NCI-H524 (cell line): ENCODE measurements at places on chromosomes 6 and 20.

- DNase-seq = no peak
Observed at GRCh38 chr6:113779656-113780055, 77.5 kb upstream of the MARCKS start.

GRCh38 chr6:29834564-29835436 lies 7.2 kb downstream of the HLA-G start:
- no peak for DNase-seq

- no peak for DNase-seq
Observed at GRCh38 chr20:51807720-51808250, 5.5 kb upstream of the SALL4 start.

GRCh38 chr6:160259598-160259997 lies 977 bp upstream of the SLC22A2 start:
- DNase-seq = no peak

DNA sequence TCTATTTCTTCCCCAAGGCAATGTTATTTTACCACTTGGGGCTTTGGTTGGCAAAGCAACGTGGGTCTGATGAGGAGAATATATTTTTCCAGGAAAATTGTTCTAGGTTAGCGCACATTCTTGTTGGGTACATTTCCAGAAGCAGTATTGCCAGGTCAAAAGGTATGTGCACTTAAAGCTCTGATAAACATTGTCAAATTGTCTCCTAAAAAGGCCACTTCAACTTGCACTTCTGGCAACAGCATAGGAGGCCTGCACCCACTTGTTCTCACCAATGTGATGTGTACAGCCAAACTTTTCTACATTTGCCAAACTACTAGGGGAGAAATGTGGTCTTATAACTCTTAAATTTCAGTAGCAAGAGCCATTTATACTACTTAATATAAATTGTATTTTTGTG lies 197.5 kb upstream of the COL21A1 start:
- DNase-seq = no peak

DNA sequence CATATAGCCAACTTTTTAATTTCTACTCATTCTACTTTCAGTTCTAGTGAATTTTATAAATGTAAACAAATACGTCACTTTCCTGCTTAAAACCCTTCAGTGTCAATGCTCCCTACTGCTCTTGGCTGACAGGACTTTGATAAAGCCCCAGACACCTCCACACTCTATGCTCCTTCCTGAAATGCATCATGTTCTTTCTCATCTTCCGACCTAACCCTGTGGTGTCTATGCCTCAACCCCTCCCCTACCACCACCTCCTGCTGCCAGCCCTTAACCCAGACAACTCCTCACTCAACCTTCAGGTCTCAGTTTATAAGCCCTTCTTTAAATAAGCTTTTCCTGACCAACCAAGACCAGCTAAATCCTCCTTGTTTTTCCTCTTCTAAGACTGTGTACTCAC lies 19.1 kb downstream of the TLDC2 start:
- no peak for DNase-seq

GRCh38 chr6:137903933-137904821 lies 37.1 kb downstream of the TNFAIP3 start:
- DNase-seq = no peak

DNA sequence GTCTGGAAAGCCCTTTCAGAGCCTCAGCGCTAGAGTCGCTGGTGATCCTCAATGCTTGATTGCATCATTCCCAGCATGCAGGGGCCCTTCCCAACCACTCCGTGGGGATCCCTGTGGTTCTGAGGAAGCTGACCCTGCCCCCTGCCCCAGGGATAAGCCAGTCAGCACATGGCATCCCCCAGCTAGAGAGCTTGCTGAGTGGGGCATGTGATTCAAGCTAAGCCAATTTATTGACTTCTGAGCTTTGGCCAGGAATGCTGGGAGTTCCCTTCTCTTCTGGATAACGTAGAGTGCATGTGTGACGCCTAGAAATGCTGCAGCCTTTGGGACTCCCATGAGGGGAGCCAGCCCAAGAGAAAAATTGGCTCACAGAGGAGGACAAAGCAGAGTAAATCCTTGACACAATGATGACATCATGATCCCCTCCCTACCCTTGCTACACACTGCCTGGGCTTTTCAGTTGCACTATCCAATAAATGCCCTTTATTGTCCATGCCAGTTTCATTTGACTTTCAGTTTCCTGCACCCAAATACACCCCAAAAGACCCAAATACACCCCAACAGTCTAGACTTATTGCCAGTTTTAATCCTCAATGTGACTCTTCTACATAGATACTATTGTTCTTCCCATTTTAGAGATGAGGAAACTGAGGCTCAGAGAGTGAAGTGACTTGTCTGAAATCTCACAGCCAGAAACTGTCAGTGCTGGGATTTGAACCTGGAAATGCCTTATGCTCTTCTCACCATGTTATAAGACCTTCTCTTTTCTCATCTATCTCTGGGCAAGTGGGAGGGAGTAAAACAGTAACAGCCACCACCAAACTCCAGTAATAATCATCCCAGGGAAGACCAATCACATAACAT lies 34.3 kb downstream of the KCNB1 start:
- DNase-seq = no peak

GRCh38 chr20:59194023-59194935 lies 30.7 kb downstream of the ZNF831 start:
- no peak for DNase-seq

DNA sequence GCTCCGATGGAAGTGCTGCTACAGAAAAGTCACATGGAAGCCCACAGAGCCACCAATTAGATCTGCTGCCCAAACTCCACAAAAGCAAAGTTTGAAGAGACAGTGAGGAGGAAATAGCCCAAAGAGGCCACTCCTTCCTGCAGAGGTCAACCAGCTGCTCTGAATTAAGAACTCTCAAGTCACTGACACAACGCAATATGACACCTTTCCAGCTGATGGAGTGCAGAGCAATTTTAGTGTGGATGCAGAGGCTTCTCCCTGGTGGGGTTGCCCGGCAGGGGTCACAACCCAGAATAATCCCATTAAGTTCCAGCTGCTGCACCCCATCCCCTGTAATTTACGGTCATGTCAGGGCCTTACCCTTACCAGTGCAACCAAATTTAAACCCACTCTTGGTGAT lies 361.9 kb upstream of the JARID2 start:
- peak; percentile 37 for DNase-seq

GRCh38 chr6:43475516-43475915 lies 1.9 kb upstream of the TJAP1 start:
- DNase-seq = peak; percentile 97

- peak; percentile 4 for DNase-seq
Observed at GRCh38 chr6:139364302-139364981, 10.0 kb downstream of the CITED2 start.

DNA sequence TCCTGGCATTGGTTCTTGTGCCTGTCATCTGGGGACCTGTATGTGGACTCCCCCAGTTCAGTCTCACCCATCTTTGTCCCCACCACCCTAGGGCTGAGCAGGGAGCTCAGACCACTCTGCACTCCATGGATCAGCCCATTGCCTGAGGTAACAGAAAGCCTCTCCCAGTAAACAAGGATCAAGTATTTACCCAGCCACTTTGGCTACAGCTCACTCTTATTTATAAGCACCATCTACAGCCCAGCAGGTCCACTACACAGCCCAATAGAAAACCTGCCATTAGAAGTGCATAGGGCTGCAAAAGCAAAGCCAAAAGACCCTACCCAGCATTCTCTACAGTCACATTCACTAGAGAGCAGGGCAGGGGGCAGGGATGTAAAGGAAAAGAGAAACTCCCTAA lies 335.0 kb upstream of the SYNCRIP start:
- no peak for DNase-seq

DNA sequence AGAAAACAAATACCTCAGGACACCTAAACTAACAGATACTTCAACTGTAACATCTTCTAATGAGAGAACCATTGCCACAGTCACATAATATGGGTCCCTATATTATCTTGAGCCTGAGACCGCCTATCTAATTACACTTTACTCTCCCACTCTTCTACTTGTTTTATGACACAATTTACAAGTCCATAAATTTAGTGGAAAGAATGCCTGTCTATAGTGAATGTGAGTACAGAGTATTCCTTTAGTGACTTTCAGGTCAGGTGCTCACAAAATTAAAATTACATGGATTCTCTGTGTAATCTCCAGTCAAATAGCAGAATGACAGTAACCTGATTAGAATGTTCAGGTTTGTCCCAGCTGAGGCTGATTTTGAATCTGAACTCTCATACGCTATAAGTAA lies 624.1 kb downstream of the PKHD1 start:
- DNase-seq = no peak

- no peak for DNase-seq
Observed at GRCh38 chr20:47849006-47849405, 63.7 kb upstream of the SULF2 start.

DNA sequence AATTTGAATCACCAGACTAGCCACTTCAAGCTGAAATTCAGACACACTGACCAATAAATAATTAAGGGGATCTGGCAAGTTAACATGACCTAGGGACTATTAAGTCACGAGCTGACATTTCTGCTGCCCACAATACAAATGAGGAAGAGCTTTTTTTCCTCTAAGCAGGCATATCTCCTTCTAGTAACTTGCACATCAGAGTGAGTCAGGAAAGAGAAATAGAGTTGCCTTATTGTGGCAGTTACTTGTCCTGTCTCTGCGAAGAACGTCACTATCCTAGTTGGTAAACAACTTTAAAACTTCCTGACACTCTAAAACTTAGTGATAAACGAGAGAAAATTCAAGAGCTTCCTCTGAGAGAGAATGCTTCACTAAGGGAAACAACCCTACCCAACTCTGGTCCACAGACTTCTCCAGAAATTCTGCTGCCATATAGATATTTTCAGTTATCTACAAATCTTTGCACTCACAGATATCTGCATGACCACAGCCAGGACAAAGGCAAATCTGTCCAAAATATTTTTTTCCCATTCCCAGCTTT lies 4.2 kb downstream of the PLA2G7 start:
- no peak for DNase-seq

DNA sequence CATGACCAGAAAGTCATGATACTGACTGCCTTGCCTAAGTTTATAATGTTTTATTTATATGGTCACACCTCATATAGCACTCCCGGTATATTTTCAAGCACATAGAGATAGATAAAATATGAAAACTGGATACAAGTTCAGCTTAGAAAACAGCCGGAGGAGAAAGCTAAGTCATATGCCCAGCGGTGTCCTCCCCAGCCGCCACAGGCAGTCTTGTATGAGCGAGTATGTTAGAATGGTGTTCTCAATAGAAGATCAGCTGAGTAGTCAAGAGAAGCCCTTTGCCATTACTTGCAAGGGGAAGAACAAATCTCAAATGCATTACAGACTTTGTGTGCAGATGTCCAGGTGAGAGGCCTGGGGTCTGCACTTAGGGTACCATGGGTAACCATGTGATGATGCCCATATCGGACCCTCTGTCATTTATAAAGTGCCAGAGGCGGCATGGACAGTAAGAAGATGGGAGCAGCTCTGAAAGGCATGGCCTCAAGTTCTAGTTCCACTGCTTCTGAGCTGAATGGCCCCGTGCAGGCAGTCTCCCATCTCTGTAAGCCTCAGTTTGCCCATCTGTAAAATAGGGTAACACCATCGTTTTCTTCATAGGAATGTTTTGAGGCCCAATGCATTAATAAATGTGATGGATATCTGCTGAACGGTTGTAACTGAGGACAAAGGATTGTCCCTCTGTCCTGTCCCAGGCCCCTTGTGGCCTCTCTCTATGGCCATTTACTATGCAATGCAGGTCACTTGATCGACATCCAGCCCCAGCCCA lies 195.7 kb upstream of the SNX9 start:
- DNase-seq = no peak

DNA sequence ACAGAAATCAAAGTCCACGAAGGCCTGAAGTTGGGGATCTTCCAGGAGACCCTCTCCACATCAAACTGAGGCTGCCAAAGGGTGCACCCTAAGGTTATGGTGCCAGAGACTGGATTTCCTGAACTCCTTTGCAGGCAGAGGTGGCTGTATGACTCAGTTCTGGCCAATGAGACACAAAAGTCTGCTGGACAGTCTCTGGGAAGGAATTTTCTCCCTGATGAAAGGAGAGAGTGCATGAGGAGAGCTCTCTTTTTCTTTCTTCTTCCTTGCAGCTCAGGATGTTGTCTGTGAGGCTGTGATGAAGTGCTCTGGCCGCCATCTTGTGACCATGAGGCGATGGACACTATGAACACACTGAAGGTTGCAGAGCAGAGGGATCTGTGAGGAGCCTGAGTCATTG lies 85.2 kb downstream of the MDGA1 start:
- DNase-seq = no peak

DNA sequence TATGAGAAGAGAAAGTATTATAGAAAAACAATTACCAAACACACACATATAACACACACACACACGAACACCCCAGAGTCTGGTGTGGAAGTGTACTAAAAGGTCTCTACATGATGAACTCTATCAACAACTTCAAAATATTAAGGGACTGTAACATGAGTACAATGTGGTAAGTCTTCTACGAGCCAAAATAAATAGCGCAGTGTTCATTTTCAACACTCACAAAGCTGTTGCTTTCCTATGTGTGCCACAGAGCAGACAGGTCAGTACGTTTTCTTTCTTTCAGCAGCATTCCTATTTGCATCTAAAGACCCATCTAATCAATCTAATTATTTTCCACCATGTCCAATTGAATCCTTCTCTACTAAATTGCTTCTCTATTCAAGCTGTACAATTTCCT lies 12.1 kb upstream of the CNKSR3 start:
- DNase-seq = no peak

DNA sequence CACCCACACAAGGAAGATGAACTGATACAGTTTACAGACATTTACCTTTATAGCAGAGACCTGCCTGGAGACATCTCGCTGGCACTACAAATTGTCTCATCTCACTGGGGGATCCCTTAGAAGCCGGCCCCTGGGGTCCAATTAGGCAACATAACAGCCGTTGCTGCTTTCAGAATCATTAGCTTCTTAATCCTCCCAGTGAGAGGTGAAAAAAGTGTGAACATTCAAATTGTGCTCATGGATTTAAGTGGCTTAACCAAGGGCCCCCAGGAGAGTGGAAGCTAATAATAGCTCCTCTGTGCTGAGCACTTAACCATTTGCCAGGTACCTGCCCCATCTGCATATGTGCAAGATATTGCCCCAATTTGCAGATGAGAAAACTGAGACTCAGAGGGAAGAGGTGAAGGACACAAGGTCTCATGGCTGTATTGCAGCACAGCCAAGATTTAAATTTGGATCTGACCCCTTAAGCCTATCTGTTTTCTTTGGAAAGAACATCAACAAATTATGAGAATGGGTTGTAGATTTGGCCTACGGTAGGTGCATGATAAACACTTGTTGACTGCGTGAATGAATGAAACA lies 101.0 kb downstream of the EYA2 start:
- DNase-seq = peak; percentile 98

- DNase-seq = no peak
Observed at GRCh38 chr6:22975079-22975478, 405.7 kb downstream of the HDGFL1 start.

GRCh38 chr6:24614043-24614420 lies 32.0 kb downstream of the KIAA0319 start:
- DNase-seq = no peak

- no peak for DNase-seq
Observed at GRCh38 chr6:73134588-73134987, 90.7 kb downstream of the KHDC1L start.

- no peak for DNase-seq
Observed at GRCh38 chr6:23340271-23340670, 770.9 kb downstream of the HDGFL1 start.

GRCh38 chr6:90103056-90103800 lies 193.4 kb downstream of the BACH2 start:
- DNase-seq = no peak

- no peak for DNase-seq
Observed at GRCh38 chr6:116154887-116155286, 29.0 kb upstream of the COL10A1 start.

- DNase-seq = no peak
Observed at GRCh38 chr6:169793408-169793807, 42.0 kb downstream of the ERMARD start.
